ENCODE measurements at places on chromosomes 2 and 18.

GRCh38 chr2:236916181-236916580 lies 169.5 kb upstream of the COPS8 start:
- no peak for DNase-seq

GRCh38 chr18:56267334-56267733 lies 371.1 kb downstream of the TXNL1 start:
- no peak for DNase-seq

GRCh38 chr2:102021779-102022178 lies 30.0 kb downstream of the IL1R2 start:
- DNase-seq: no peak

- DNase-seq: no peak
Measured at GRCh38 chr2:236208019-236208926, 40.1 kb upstream of the GBX2 start.

GRCh38 chr18:48533340-48534070 lies 5.3 kb upstream of the CTIF start:
- DNase-seq: no peak

- no peak for DNase-seq
Measured at GRCh38 chr2:241701149-241701398, 765 bp upstream of the ING5 start.
